ENCODE measurements at places on chromosomes 2 and 18.

DNA sequence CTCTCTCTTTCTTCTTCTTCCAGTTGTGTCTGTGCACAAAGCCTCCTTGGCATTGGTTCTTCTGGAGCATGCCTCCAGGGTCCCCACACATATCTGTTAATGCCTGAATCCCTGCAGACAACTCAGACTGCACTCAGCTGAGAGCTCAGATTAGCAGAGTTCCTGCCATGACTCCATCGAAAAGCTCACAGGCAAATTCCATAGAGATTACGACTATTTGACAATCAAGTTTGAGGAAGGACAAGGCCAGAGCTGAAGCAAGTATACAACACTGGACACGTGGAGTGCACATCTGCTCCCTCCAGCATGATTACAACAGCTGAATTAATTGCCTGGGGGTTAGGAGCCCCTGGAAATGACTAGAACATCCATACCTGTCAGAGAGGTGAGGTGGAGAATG lies 190.7 kb downstream of the INSIG2 start:
- DNase-seq, result no peak

- DNase-seq, result no peak
These were observed 86.6 kb downstream of the ITGB1BP1 start for GRCh38 chr2:9336576-9337314.

- no peak for DNase-seq
These were observed 39.7 kb downstream of the L3MBTL4 start for GRCh38 chr18:6374935-6375529.

DNA sequence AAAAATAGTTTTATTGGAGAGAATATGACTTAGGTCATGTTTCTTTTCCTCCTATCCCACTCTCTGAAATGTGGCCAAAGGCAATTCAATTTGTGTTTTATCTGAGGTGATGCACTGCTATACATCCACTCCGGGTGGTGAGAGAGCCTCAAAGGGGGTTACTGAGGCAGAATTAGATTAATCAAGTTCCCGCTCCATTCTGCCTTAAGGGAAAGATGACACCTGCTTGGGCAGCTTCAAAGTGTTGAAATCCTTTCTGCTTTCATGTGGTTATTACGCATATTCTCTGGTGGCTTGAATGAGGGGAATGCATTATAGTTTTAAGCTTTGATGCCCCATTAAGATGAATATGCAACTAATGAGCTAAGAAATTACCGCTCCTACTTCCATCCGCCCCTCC lies 213.0 kb upstream of the TMEFF2 start:
- no peak for DNase-seq

GRCh38 chr2:113351375-113352355 lies 72.9 kb upstream of the PAX8 start:
- DNase-seq, result no peak

GRCh38 chr2:8627692-8628085 lies 54.2 kb upstream of the ID2 start:
- no peak for DNase-seq

- DNase-seq, result no peak
These were observed 142.7 kb upstream of the GCFC2 start for GRCh38 chr2:75853436-75853835.

GRCh38 chr2:50395605-50396297 lies 636.2 kb downstream of the NRXN1 start:
- no peak for DNase-seq
